ENCODE measurements at places on chromosomes 3 and 15. TPM values are rescaled to one million over a fixed set of nuclear protein-coding genes. Genes with fewer than 3 reads are reported as not detected.

- H3K27ac ChIP-seq: no peak overlapping the region
- H3K4me3 ChIP-seq: peak overlapping the region; percentile 94
- no peaks in the 10 kb centered on the region for H3K36me3 ChIP-seq
- H3K27me3 ChIP-seq: no peaks in the 10 kb centered on the region
Observed at GRCh38 chr15:52566889-52567288, 1.9 kb downstream of the ARPP19 start.

DNA sequence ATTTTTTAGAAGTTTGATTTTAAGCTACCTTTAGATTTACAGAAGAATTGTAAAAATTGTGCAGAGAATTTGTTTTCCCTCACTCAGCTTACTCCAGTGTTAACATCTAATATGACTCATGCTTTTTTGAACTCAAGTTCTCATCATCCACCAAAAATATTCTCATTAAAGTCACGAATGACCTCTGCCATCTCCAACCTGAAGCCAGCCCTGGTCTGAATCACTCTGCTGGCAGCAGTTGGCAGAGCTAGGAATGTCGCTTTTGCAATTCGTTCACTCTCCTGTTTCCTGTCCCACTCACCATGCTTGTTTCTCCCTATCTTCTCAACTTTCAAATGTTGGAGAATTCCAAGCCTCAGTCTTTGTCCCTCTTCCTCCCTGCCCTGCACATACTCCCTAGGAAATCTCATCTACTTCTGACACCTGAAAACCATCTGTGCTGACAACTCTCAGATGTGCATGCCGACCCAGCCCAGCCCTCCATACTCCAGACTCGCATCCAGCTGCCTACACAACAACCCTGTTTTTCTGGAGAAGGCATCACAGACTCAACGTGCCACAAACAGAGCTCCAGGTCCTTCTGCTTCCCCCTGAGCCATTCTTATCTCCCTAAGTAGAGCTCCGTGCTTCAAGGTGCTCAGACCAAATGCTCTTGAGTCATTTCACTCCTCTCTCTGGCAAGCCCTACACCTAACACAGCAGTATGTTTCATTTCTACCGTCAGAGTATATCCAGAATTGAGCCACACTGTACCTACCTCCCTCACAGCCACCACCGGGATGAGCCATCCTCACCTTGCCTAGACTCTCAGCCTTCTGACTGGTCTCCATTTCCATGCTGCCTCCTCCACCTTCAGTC, 24.9 kb downstream of the PRR23E start:
- H3K36me3 ChIP-seq: no peaks in the 10 kb centered on the region
- H3K27ac ChIP-seq: no peak overlapping the region
- no peak for DNase-seq
- no peaks in the 10 kb centered on the region for H3K27me3 ChIP-seq

DNA sequence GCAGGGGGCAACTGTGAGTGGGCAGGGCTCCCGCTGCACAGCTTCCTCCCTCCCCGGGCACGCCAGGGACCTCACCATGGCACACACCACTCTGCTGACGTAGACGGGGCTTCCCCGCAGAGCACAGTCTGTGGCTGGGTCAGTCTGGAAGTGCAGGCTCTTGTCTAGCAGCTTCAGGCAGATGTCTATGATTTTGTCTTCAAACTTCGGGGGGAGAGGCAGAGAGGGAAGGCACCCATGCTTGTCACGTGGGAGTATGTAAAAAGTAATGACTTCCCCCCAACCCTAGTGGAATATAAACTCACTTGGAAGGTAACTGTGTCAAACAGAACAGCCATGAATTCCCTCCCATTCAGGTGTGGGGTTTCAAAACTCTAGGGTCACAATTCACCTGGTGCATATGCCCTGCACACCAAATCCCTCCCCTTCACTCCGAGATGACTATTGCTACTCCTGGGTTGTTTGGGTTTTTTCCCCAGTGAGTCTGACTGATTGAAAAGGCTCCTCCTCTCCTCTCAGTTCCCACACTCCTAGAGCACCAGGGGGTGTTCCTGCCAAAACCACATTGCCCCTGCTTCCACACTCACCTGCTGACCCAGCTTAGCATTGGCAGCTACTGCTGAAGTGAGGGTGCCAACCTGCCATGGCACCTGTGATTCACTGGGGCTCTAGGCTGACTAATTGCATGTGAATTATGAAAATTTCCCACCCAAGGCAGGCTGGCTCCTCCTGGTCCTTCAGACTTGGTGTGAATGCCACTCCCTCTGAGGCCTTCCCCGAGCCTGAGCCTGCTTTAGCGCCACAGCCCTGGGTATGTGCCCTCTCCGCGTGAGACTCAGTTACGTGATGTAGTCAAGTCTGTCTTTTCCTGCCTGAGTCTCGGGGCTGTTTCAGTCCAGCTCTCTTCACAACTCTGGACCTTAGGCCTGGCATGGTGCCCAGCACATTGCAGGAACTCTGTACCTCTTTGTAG, 13.0 kb downstream of the TGM5 start:
- no peaks in the 10 kb centered on the region for H3K36me3 ChIP-seq
- H3K27me3 ChIP-seq: peaks cover 11% of the 10 kb centered on the region
- no peak overlapping the region for H3K27ac ChIP-seq
- H3K4me3 ChIP-seq: no peak overlapping the region
- peak; percentile 10 for DNase-seq

GRCh38 chr15:43293432-43293831, 26.7 kb upstream of the TGM5 start:
- no peak overlapping the region for H3K4me3 ChIP-seq
- no peak overlapping the region for H3K27ac ChIP-seq
- no peak for DNase-seq
- no peaks in the 10 kb centered on the region for H3K4me1 ChIP-seq
- H3K27me3 ChIP-seq: peaks cover 22% of the 10 kb centered on the region

GRCh38 chr15:33135355-33135781, 59.1 kb downstream of the FMN1 start:
- H3K4me3 ChIP-seq: no peak overlapping the region
- peak; percentile 32 for DNase-seq
- H3K27me3 ChIP-seq: no peaks in the 10 kb centered on the region
- peaks cover 14% of the 10 kb centered on the region for H3K4me1 ChIP-seq
- no peak overlapping the region for H3K27ac ChIP-seq

- H3K36me3 ChIP-seq: no peaks in the 10 kb centered on the region
- no peaks in the 10 kb centered on the region for H3K27me3 ChIP-seq
- no peak for DNase-seq
- no peaks in the 10 kb centered on the region for H3K4me1 ChIP-seq
- no peak overlapping the region for H3K27ac ChIP-seq
Observed at GRCh38 chr3:138253609-138254008, 66.5 kb downstream of the ARMC8 start.

DNA sequence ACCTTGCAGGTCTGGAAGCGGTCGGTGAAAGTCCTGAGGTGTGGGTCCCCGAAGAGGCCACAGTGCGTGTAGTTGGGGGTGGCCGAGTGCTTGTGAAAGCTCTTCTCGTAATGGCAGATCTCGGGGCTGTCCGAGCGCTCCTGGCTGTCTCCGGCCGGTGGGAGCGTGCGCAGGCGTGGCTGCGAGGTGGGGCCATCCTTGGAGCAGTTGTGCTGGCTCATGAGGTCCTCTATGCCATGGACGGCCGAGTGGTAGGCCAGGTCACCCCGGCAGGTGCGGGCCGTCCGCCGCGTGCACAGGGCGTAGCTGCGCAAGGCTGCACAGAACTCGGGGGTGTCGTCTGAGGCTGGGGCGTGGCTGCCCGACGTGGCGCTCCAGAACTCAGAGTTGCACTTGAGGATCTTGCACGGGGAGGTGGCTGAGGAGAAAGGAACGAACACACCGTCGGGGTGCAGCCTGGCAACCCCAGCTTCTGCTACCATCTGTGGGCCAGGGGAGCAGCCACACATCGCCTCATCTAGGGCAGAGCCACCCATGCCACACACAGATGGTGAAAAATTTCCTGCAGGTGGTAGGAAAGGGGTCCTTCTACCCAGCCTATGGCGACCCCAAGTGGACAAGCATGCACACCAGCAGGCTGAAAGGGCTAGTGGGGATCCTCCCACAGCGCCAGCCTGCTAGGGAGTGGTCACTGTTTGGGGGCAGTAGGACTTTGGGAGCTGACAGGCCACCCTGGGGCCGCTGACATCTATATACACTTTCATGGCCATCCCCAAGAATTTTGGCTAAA, 36.7 kb downstream of the RGMA start:
- no peaks in the 10 kb centered on the region for H3K4me1 ChIP-seq
- no peak for DNase-seq
- no peak overlapping the region for H3K4me3 ChIP-seq
- H3K36me3 ChIP-seq: no peaks in the 10 kb centered on the region
- H3K27me3 ChIP-seq: no peaks in the 10 kb centered on the region

GRCh38 chr15:64961013-64961412, 28.7 kb downstream of the SPG21 start:
- no peaks in the 10 kb centered on the region for H3K4me1 ChIP-seq
- peaks cover 11% of the 10 kb centered on the region for H3K36me3 ChIP-seq
- no peak overlapping the region for H3K27ac ChIP-seq
- no peaks in the 10 kb centered on the region for H3K27me3 ChIP-seq

DNA sequence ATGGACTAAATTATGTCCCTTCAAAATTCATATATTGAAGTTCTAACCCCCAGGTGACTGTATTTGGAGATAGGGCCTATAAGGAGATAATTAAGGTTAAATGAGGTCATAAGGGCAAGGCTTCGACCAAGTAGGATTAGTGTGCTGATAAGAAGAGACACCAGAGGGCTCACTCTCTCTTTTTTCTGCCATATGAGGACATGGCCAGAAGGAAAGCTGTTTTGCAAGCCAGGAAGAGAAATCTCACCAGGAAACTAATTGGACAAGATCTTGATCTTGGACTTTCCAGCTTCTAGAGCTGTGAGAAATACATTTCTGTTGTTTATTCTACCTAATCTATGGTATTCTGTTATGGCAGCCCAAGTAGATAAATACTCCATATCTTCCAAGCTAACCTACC, 503.6 kb upstream of the NAALADL2 start:
- no peaks in the 10 kb centered on the region for H3K36me3 ChIP-seq
- no peaks in the 10 kb centered on the region for H3K4me1 ChIP-seq
- H3K27me3 ChIP-seq: no peaks in the 10 kb centered on the region
- no peak overlapping the region for H3K27ac ChIP-seq

DNA sequence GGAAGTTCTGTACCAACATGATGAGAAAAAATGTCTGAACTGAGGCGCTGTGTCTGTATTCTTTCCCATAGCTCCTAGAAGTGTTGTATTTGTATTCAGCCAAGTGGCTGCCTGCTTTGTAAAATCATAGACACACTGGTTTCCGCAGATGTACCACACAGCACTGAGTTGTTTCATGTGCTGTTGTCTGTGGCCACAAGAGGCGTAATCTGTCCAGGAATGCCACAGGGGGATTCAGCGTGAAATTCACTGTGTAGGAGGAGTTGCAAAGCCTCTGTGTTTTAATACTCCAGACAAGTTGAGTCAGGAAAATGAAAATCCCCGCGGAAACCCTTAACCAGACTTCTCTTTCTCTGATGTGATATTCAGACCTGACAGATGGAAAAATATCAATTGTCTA, 462.2 kb downstream of the NSUN3 start:
- no peaks in the 10 kb centered on the region for H3K4me1 ChIP-seq
- H3K36me3 ChIP-seq: no peaks in the 10 kb centered on the region
- DNase-seq: peak; percentile 18

DNA sequence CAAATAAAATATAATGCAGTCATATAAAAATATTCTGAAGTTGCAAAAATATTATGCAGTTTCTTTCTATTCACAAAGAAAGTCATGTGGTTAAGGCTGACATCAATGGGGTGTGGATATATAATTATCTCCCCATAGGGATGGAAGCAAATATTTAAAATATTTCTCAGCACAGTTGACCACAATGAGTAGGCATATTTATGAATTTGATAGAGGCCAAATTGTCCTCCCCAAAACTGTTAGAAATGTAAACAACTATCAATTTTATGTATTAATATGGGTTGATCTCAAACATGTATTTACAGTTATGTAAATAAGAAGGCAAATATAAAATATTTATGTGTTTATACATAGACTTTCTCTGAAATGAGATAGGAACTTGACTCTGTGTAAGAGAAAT, 246.0 kb upstream of the CBLB start:
- H3K4me3 ChIP-seq: no peak overlapping the region
- H3K27me3 ChIP-seq: no peaks in the 10 kb centered on the region
- H3K27ac ChIP-seq: no peak overlapping the region
- H3K36me3 ChIP-seq: no peaks in the 10 kb centered on the region

GRCh38 chr15:29044503-29044901, 158.7 kb downstream of the APBA2 start:
- no peak overlapping the region for H3K4me3 ChIP-seq
- no peak overlapping the region for H3K27ac ChIP-seq
- H3K27me3 ChIP-seq: no peaks in the 10 kb centered on the region
- peak; percentile 81 for DNase-seq
- no peaks in the 10 kb centered on the region for H3K36me3 ChIP-seq
- H3K4me1 ChIP-seq: no peaks in the 10 kb centered on the region

DNA sequence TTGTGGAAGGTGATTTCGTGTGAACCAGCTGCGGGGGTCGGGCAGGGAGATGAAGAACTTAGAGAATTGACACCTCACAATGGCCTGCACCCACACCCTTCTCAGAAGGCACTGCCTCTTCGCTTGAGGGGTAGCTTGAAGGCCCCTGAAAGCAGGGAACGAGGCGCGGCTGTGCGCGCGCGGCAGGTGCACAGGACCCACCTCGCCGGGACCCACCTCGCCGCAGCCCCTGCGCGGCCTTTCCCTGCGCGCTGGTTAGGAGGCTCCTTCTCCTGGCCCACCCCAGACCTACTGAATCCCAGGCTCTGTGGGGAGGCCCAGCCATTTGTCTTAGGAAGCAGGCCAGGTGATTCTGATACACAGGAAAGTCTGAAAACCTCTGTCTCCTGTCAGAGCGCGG, 46.2 kb upstream of the ATP10A start:
- no peaks in the 10 kb centered on the region for H3K4me1 ChIP-seq
- no peak overlapping the region for H3K4me3 ChIP-seq
- no peak for DNase-seq
- H3K27ac ChIP-seq: no peak overlapping the region

GRCh38 chr15:63025460-63025859, 17.1 kb upstream of the TPM1 start:
- DNase-seq: no peak
- H3K4me1 ChIP-seq: peaks cover 10% of the 10 kb centered on the region
- H3K4me3 ChIP-seq: no peak overlapping the region
- no peaks in the 10 kb centered on the region for H3K27me3 ChIP-seq
- H3K27ac ChIP-seq: no peak overlapping the region

- H3K36me3 ChIP-seq: no peaks in the 10 kb centered on the region
- H3K4me1 ChIP-seq: no peaks in the 10 kb centered on the region
- no peak overlapping the region for H3K4me3 ChIP-seq
- H3K27me3 ChIP-seq: no peaks in the 10 kb centered on the region
- H3K27ac ChIP-seq: no peak overlapping the region
Observed at GRCh38 chr3:89622063-89622700, 514.8 kb downstream of the EPHA3 start.

GRCh38 chr3:56612146-56612545, 55.2 kb downstream of the CCDC66 start:
- H3K27me3 ChIP-seq: no peaks in the 10 kb centered on the region
- no peak for DNase-seq
- no peak overlapping the region for H3K4me3 ChIP-seq
- H3K4me1 ChIP-seq: no peaks in the 10 kb centered on the region

Gene NR2E3
- total RNA-seq: 0.77 TPM

Gene TMEM207
- not detected for total RNA-seq

Gene GPR176
- 79.6 TPM for total RNA-seq

Gene PXK
- 56.8 TPM for total RNA-seq

Gene LRRC2
- total RNA-seq: 0.77 TPM
